ENCODE measurements at places on chromosomes 1 and 21. TPM values are rescaled to one million over a fixed set of nuclear protein-coding genes. Genes with fewer than 3 reads are reported as not detected.
A peak's percentile ranks its signal among the peaks of the same experiment; 100 is the strongest.

- H3K27me3 ChIP-seq: no peaks in the 10 kb centered on the region
- H3K27ac ChIP-seq: no peak overlapping the region
- H3K4me3 ChIP-seq: no peak overlapping the region
- H3K4me1 ChIP-seq: no peaks in the 10 kb centered on the region
These were observed 18.0 kb upstream of the VSIG8 start for GRCh38 chr1:159880430-159880829.

The SPATA45 gene
- not detected for total RNA-seq

The ZNF644 gene
- 46.9 TPM for total RNA-seq

The FCRLB gene
- 0.16 TPM for total RNA-seq

The CATSPERE gene
- total RNA-seq: 0.22 TPM

The WNT2B gene
- total RNA-seq: 5.9 TPM

DNA sequence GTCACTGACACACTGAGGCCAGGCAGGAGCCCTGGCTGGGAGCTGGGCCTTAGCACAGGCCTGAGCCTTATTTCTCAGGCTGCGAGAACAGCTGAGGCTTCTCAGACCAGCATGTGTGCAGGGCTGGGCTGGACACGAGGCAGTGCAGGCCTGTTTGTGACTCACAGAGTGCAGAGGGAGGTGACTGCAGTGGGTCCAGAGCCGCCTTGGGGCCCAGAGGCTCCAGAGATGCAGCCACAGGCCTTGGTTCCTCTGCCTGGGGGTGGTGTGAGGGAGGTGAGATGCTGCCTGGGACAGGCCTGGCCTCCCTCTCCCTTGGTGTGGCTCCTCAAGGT is 61.2 kb upstream of the ETV3 start:
- DNase-seq: no peak
- H3K4me1 ChIP-seq: no peaks in the 10 kb centered on the region
- no peaks in the 10 kb centered on the region for H3K36me3 ChIP-seq

GRCh38 chr1:88737338-88737927 is 53.4 kb downstream of the PKN2 start:
- no peaks in the 10 kb centered on the region for H3K27me3 ChIP-seq
- no peaks in the 10 kb centered on the region for H3K36me3 ChIP-seq
- H3K4me3 ChIP-seq: no peak overlapping the region
- no peak for DNase-seq

DNA sequence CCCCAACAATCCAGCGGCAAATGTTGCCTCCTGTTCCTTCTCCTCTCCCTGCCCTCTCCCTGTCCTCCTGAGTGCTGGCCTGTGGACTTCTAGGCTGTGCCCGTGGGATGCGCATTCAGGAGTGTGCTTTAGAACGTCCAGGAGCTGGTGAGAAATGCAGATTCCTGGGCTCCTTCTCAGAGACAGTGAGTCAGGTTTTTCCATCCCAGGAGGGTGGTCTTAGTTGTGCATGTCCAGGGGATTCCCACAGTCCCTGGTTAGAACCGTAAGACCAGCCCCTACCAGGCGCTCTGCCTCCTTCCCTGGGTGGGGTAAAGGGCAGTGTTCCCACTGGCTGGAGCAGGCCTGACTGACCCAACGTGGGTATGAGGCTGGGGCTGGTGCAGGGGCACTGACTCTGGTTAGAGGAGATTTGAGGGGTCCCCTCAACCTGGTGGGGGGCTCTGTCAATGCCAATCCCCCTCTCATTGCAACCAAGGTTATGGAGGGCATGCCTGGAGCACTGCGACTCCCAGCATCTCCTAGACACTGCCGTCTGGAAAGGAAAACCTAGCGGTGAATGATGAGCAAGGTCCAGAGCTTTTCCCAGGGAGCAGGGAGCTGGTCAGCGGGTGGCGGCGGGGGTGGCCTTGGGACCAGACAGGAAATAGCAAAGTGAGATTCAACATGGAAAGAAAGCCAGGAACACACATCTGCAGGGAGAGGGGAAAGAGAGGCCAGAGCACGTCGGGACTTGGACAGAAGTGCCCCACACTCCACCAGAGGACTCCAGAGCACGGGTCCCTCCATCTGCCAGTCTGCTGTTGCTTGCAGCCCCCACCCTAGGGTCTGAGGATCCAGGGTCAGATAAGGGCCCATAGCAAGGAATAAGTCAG is 38.5 kb downstream of the HSPG2 start:
- peak overlapping the region; percentile 38 for H3K27ac ChIP-seq
- H3K4me1 ChIP-seq: peaks cover 39% of the 10 kb centered on the region
- no peaks in the 10 kb centered on the region for H3K27me3 ChIP-seq
- H3K4me3 ChIP-seq: no peak overlapping the region
- H3K36me3 ChIP-seq: no peaks in the 10 kb centered on the region
- DNase-seq: no peak

GRCh38 chr1:74160046-74160445 is 37.9 kb downstream of the LRRIQ3 start:
- no peaks in the 10 kb centered on the region for H3K27me3 ChIP-seq
- H3K27ac ChIP-seq: no peak overlapping the region
- DNase-seq: no peak
- no peak overlapping the region for H3K4me3 ChIP-seq

The TNNT2 gene
- 2.4 TPM for total RNA-seq

GRCh38 chr1:182147136-182147820 is 85.8 kb upstream of the ZNF648 start:
- DNase-seq: no peak
- no peak overlapping the region for H3K4me3 ChIP-seq
- peak overlapping the region; percentile 36 for H3K27ac ChIP-seq
- H3K27me3 ChIP-seq: no peaks in the 10 kb centered on the region

The SELE gene
- total RNA-seq: 4.0 TPM

DNA sequence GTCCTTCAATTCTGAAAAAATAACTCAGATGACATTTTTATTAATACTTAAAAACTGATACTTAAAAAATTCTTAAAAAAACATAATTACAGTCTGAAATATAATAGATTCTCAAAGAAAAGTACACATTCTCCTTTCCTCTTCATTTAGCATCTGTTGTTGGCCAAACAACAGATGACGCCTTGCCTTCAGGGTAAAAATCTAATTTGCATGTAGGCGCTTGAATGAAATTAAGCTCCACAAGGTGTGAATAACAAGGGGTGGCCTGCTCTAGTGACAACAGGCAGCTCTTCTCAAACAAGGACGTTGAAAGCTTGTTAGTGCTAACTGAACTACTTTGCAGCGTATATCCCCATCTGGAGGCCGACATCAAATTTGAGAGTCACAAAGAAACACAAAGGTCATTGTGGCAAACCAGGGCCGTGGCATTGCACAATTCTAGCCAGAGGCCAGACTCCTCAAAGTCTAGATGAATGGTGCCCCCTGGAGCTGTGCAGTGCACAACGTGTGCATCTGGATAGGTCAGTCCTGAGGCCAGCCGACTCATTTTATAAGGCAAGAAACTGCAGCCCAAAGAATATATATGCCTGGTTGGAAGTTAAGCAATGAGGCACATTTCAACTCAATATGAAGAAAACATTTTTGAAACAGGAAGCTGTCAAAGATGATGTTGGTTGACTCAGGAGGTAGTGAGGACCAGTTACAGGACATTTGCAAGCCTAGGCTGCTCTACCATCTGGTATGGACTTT is 459.2 kb upstream of the RUNX1 start:
- no peaks in the 10 kb centered on the region for H3K4me1 ChIP-seq
- H3K36me3 ChIP-seq: no peaks in the 10 kb centered on the region
- H3K27ac ChIP-seq: no peak overlapping the region
- peak; percentile 54 for DNase-seq
- H3K27me3 ChIP-seq: no peaks in the 10 kb centered on the region

GRCh38 chr1:187229496-187229895 is 400.7 kb downstream of the PLA2G4A start:
- DNase-seq: no peak
- no peaks in the 10 kb centered on the region for H3K4me1 ChIP-seq
- H3K27ac ChIP-seq: no peak overlapping the region
- no peaks in the 10 kb centered on the region for H3K36me3 ChIP-seq
- H3K4me3 ChIP-seq: no peak overlapping the region
- no peaks in the 10 kb centered on the region for H3K27me3 ChIP-seq

DNA sequence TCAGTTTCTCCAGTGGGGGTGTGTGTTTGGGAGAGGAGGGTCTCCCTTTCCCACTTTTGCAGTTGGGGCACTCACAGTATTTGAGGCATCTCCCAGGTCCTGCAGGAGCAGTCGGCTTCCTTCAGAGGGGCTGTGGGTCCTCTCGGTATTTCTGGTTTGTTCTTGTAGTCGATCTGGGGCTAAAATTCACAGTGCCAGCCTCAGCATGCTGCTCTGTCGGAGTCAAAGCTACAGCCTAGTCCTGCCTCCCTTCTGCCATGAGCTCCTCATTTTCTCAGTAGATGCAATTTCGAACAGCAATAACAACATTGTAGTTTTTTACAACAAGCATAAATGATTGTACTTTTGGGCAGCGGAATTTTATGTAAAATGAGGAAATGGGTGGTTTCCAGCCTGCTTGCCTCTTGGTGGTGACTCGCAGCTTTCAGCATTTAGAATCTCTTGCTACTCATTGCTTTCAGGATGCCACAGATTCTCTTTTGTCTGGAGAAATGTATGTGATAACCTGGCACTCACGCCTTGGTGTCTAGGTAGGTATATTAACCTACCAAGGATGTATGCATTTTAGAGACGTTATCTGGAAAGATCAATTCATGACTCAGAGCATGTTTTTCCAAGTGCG is 82.4 kb upstream of the C21orf91 start:
- H3K4me1 ChIP-seq: no peaks in the 10 kb centered on the region
- no peak overlapping the region for H3K4me3 ChIP-seq
- H3K27me3 ChIP-seq: no peaks in the 10 kb centered on the region
- no peak for DNase-seq
- H3K36me3 ChIP-seq: no peaks in the 10 kb centered on the region

DNA sequence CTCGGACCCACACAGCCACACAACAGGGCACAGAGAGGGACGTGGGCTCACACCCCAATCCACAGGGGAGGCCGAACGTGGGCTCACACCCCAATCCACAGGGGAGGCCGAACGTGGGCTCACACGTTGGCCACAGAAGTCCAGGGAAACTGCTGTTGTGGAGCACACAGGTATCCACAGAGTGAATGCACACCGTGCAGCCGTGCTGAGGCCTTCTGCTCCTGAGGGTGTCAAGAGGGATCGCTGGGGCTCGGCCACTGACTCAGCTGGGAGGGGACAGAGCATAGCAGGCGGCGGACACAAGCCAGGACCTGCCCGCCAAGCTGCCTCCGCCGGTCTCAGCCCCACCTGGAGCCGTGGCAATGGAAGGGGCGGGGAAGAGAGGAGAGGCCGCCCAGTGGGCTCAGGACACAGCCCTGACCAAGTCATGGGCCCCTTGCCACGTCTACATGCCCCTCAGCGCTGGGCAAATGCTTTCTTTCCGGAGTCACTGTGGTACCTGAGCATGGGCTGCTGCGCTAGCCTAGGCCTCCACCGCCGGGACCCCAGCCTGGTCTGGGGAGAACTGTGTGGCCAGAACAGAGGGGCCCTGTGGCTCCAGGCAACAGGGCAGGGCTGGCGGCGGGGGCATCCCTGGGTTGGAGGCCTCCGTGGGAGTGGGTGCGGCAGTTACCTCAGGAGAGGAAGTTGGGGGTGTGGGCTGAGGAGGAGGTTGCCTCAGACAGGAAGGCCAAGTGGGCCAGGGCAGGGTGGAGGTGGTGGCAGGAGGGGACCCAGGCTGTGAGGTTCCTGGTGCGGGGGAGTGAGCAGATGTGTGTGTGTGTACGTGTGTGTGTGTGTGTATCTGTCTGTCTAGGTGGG is 1.2 kb downstream of the SYTL1 start:
- no peaks in the 10 kb centered on the region for H3K27me3 ChIP-seq
- H3K4me3 ChIP-seq: peak overlapping the region; percentile 36
- peak overlapping the region; percentile 46 for H3K27ac ChIP-seq
- no peaks in the 10 kb centered on the region for H3K4me1 ChIP-seq
- H3K36me3 ChIP-seq: no peaks in the 10 kb centered on the region
- DNase-seq: peak; percentile 42

The TENT5C gene
- total RNA-seq: 40.7 TPM

GRCh38 chr21:39640754-39641153 is 28.0 kb downstream of the B3GALT5 start:
- no peak overlapping the region for H3K4me3 ChIP-seq
- peak; percentile 17 for DNase-seq
- H3K4me1 ChIP-seq: peaks cover 12% of the 10 kb centered on the region
- no peaks in the 10 kb centered on the region for H3K27me3 ChIP-seq
- no peak overlapping the region for H3K27ac ChIP-seq

The ZFP69 gene
- total RNA-seq: 2.7 TPM

GRCh38 chr1:69943030-69943429 is 262.3 kb downstream of the LRRC40 start:
- no peak overlapping the region for H3K4me3 ChIP-seq
- H3K27me3 ChIP-seq: no peaks in the 10 kb centered on the region
- no peak for DNase-seq
- no peaks in the 10 kb centered on the region for H3K4me1 ChIP-seq

GRCh38 chr1:150985179-150985825 is 3.2 kb downstream of the ANXA9 start:
- H3K27me3 ChIP-seq: no peaks in the 10 kb centered on the region
- H3K36me3 ChIP-seq: no peaks in the 10 kb centered on the region
- H3K27ac ChIP-seq: no peak overlapping the region
- peaks cover 5% of the 10 kb centered on the region for H3K4me1 ChIP-seq

The AJAP1 gene
- total RNA-seq: 0.42 TPM

GRCh38 chr1:193525917-193526710 is 339.7 kb upstream of the B3GALT2 start:
- no peak for DNase-seq
- no peak overlapping the region for H3K4me3 ChIP-seq
- H3K27ac ChIP-seq: no peak overlapping the region
- no peaks in the 10 kb centered on the region for H3K4me1 ChIP-seq
- no peaks in the 10 kb centered on the region for H3K27me3 ChIP-seq
- no peaks in the 10 kb centered on the region for H3K36me3 ChIP-seq

DNA sequence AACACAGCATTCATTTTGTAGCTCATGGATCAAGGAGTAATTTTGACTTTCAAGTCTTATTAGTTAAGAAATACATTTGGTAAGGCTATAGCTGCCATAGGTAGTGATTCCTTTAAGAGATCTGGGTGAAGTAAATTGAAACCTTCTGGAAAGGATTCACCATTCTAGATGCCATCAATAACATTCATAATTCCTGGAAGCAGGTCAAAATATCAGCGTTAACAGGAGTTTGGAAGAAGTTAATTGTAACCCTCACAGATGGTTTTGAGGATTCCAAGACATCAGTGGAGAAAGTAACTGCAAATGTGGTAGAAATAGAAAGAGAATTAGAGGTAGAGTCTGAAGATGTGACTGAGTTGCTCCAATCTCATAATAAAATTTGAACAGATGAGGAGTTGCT is 216.6 kb downstream of the GREM2 start:
- H3K27me3 ChIP-seq: no peaks in the 10 kb centered on the region
- no peaks in the 10 kb centered on the region for H3K36me3 ChIP-seq
- DNase-seq: no peak
- H3K27ac ChIP-seq: no peak overlapping the region
- H3K4me1 ChIP-seq: no peaks in the 10 kb centered on the region

The TMEM269 gene
- 0.10 TPM for total RNA-seq

GRCh38 chr1:2438038-2438437 is 25.7 kb upstream of the PEX10 start:
- no peak overlapping the region for H3K27ac ChIP-seq
- peak; percentile 32 for DNase-seq
- no peaks in the 10 kb centered on the region for H3K36me3 ChIP-seq
- no peaks in the 10 kb centered on the region for H3K4me1 ChIP-seq
- H3K27me3 ChIP-seq: peaks cover 5% of the 10 kb centered on the region

The ETV3L gene
- not detected for total RNA-seq
